ENCODE measurements at places on chromosomes 11 and 22.

DNA sequence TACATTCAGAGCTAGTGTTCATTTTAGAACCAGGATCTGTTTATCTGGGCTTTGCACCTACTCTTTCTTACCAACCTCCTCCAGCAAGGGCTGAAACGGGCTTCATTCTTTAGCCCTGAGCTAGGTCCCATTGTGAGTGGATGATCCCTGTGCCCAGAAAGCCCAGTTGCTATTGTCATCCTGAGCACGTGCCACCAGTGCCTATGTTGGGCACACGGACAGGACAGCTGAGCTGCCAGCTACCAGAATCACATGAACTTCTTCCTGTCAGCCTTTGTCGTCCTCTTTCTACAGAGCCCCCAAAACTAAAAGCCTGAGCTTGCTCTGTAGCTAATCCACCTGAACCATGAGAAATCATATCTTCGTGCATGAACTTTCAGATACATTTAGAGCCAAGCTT lies 74.4 kb upstream of the NTM start:
- no peak for DNase-seq

- no peak for DNase-seq
Measured at GRCh38 chr11:79397252-79397651, 43.6 kb downstream of the TENM4 start.

- DNase-seq: no peak
Measured at GRCh38 chr11:112778091-112778876, 182.9 kb upstream of the NCAM1 start.

DNA sequence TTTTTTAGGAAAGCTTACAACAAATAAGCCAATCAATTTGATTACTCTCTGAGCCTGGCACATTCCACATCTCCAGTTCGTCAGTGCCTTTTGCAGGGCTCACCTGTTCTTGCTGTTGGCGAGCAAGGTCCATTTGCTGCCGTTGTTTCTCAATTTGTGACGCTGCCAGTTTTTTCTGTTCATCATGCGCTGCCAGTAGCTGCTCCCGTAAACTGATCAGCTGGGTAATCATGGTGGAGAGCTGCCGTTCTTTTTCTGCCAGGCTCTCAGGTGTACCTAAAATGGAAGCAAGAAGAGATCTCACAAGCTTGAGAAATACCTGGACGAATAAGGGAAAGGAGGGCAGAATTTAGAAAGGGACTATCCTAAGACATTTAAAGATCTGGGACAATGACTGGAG lies 169.7 kb downstream of the SOX6 start:
- no peak for DNase-seq

- no peak for DNase-seq
Measured at GRCh38 chr22:28822930-28823551, 22.7 kb upstream of the XBP1 start.

GRCh38 chr22:48407256-48407955 lies 1420.3 kb downstream of the BRD1 start:
- no peak for DNase-seq

DNA sequence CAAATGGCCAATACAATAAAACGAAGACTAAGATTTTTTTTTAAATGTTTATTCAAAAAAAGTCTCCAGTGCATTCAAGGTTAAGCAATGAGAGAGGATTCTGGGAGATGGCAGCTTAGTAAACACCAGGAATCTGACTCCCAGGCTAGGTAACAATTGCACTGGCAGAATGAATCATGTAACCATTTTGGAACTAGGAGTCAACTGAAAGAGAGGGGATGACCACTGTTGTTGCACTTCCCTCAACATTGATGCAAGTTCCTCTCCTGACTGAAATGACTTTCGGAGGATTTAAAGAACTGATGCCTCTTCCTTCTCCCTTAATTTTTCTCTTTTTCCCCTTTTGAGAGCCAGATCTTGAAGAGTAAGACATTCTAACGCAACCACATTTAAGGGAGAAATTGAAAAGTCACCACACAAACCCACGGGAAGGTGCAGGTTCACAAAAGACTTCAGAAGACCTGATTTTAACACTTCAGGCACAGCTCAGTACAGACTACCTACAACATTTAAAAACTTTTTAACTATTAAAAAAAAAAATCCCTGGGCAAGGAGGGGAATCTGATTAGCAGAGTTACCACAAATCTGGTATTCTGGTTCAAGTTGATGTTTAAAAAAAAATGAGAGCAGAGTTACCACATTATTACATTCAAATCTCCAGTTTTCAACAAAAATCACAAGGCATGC lies 56.8 kb downstream of the FCHSD2 start:
- peak; percentile 12 for DNase-seq

DNA sequence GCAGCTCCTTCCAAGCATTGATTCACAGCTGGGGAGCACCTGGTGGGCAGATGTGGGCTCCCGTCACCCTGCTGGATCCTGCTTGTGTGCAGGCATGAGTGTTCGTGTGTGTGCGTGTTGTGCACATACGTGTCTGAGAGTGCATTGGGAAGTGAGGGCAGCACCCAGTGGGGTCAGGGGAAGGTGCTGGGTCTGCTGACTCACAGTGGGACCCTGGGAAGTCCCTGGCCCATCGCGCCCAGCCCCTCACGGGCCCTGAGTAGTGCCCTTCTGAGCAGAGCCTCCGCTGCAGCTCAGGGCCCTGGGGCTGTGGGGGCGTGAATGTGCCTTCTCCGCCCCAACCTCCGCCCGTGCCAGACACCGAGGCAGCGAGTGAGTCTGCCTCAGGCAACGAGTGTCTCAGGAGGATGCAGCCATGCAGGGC lies 36.8 kb downstream of the WNT11 start:
- DNase-seq: no peak

GRCh38 chr11:78651136-78651775 lies 76.6 kb upstream of the NARS2 start:
- no peak for DNase-seq

GRCh38 chr11:82191695-82192094 lies 542.0 kb downstream of the FAM181B start:
- no peak for DNase-seq

GRCh38 chr11:14480716-14481115 lies 18.9 kb downstream of the COPB1 start:
- DNase-seq: no peak

DNA sequence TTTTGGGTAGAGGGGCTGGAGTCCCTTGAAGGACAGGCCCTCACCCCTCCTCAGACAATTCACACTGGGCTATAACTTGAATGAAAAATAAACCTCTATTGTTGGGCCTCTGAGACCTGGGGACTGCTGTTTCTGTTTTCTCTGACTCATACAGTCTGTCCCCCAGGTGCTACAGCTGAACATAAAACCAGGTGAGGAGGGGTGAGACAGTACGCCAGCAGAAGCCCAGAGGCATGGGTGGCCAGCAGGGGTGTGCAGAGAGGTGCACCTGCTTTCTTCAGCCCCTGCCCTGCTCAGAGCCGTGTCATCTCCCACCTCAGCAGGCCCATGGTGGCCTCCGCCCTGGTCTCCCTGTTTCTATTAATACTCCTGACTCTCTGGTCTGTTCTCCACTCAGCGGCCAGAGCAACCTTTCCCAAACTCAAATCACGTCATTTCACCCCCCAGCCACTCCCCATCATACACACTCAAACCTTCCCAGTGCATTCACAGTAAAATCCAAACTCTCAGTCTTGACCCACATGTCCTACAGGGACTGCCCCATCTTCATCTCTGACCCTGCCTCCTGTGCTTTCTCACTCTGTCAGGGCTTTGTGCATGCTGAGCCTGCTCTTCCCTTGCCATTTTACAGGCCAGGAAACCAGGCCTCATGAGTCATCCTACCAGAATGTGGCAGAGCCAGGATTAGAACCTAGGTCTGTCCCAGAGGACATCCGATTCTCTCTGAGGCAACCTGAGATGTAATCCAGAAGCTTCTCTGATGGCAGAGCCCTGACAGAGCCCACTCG lies 5.4 kb upstream of the IL2RB start:
- no peak for DNase-seq

DNA sequence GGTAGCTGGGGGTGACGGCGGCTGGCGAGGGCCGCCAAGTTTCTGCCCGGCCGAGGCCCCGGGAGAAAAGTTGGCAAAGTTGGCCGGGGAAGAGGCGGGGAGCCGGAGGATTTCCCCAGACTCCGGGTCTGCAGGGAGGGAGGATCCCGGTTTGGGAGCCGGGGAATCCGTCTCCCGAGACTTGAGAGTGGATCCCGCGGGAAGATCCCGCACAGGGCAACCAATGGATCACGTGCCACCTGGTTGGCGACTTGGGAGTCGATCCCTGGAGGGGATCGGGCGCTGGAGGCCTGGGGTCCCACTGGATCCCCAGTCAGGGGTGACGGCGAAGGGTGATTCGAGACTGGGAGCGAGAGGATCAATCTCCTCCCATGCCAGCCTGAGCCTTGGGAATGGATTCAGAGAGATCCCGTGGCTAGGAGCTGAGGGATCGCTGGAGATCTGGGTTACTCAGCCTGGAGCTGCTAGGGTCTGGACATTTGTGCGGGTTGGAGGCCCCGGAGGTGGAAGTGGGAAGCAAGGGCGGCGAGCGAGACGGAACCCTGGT lies 394 bp downstream of the KIAA1671 start:
- DNase-seq: no peak

GRCh38 chr11:126007238-126007637 lies 55.4 kb downstream of the CDON start:
- DNase-seq: peak; percentile 16

DNA sequence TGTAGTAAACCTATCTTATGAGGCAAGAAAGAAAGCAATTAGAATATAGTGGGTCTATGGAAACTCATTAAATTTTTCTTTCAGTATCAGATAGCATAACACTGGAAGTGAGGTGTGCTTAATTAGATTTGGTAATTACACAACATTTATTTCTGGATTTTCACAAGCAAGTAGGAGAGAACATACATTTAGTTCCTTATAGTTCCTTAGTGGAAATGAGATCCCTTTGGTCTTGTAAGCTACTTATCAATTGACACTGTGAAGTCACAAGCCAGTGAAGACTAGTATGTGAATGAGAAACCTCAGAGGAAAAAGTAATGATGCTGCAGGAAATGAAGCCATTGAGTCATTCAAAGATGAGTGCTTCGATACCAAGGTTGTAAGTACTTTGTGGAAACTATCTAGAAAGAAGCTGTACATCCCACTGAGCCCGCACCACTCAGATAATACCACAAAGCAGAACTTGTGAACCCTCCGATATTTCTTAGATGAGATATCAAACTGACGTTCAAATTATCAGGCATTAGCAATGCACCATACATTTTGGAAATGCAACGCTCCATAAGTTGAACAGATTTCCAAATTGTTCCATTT lies 53.5 kb downstream of the ENTHD1 start:
- DNase-seq: no peak

DNA sequence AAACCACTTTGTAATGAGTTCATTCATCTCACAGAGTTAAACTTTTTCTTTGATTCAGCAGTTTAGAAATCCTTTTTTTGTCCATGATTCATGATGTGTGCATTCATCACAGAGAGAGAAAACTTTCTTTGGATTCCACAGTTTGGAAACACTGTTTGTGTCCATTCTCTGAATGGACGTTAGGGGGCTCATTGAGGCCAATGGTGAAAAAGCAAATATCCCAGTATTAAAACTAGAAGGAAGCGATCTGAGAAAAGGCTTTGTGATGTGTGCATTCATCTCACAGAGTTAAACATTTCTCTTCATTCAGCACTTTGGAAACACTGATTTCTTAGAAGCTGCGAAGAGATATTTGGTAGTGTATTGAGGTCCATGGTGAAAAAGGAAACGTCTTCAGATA lies 155.6 kb upstream of the TRIM48 start:
- DNase-seq: no peak

GRCh38 chr11:20739107-20739506 lies 69.7 kb downstream of the NELL1 start:
- DNase-seq: no peak

GRCh38 chr22:20463324-20464095 lies 25.9 kb upstream of the SCARF2 start:
- no peak for DNase-seq

DNA sequence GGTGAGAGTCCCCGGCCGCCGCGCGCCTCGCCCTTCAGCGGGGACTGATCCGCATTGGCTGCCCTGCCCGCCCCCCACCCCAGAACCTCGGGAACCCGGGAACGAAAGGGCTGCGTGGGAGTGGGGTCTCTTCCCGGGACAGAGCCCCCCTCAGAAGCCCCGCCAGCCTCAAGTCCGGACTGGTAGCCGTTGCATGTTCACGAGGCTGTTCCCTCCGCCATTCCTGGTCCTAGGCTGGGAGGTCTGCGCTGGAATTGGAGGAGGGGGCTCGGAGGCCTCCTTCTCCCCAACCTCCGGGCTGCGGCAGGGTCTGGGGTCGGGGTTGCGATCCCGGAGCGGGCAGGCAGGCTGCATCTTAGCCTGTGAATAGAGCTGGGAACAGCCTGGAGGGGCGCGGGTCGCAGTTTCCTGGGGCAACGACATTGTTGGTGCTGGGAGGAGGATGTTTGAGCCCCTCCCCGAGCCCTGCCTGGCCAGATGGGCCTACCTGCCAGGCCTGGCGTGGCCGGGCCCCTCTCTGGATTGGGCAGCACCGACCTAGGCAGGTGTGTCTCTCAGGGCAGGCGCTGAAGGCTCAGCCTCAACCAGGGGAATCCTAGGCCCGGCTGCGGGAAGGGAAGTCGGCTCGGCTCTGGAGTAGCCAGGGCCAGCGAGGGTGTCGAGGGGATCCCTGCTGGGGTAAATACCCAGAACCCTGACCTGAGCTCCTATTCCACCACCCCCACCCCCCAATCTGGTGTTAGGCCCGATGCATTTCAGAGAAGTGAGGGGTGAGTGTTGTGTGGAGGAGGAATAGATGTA lies 670 bp downstream of the MAPK8IP1 start:
- DNase-seq: no peak

- DNase-seq: no peak
Measured at GRCh38 chr11:81246941-81247340, 1486.7 kb downstream of the FAM181B start.

GRCh38 chr11:63811522-63811921 lies 1.7 kb upstream of the SPINDOC start:
- no peak for DNase-seq

DNA sequence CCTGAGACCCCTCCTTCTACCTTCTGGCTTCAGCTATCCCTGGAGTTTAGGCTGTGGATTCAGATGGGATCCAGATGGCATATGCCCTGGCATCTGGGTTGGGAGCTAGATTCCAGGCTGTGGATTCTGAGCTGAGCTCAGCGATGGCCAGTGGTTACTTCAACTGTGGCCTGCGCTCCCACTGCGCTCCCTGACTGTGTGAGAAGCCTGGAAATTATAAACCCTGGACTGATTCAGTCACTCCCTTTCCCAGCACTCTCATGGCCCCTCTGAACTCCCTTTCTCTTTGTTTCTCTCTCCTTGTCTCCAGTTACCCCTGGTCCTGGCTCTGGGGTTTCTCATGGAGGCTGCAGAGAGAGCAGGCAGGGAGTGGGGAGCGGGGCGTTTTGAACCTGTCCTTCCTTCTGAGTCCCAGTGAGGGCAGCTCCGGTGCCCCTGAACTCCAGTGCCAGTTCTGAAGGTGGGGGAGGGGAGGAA lies 4.8 kb downstream of the ARHGEF17 start:
- DNase-seq: no peak

GRCh38 chr11:129419386-129419785 lies 43.7 kb downstream of the BARX2 start:
- no peak for DNase-seq

GRCh38 chr11:73404048-73404447 lies 27.8 kb downstream of the RELT start:
- DNase-seq: no peak
